COR-L47 (cell line): ENCODE measurements at places on chromosomes 2 and 18.

- no peak for DNase-seq
These were observed 25.6 kb downstream of the MAP3K19 start for GRCh38 chr2:135021618-135022017.

DNA sequence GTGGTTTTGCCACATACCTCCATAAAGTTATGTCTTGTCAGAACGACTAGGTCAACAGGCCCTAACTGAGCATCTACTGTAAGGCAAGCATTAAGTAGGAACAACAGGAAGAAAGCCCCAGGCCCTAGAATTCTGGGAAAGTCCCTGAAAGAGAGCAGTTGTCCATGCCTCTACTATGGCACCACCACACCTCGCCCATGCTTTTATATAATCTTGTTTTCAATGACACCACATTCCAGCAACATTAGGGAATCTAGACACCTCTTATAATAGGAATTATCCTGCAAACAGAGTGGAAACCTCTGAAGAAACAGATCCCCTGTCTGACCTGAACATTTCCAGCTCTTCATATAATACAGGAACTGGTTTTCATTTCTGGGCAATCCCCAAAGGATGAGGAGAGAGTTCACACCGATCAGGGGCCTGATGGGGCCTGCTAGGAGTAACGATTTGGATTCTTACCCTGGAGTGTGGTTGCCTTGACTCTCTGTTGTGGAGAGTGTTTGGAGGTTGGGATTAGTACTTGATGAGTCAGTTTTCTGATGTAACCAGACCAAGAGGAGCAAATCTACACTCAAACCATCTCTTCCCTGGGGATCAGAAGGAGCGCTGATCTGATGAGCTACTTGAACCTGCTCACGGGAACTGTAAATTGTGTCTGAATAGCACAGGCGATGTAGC is 31.9 kb upstream of the CEP68 start:
- no peak for DNase-seq

GRCh38 chr2:58709274-58709673 is 468.1 kb upstream of the FANCL start:
- DNase-seq, result no peak

DNA sequence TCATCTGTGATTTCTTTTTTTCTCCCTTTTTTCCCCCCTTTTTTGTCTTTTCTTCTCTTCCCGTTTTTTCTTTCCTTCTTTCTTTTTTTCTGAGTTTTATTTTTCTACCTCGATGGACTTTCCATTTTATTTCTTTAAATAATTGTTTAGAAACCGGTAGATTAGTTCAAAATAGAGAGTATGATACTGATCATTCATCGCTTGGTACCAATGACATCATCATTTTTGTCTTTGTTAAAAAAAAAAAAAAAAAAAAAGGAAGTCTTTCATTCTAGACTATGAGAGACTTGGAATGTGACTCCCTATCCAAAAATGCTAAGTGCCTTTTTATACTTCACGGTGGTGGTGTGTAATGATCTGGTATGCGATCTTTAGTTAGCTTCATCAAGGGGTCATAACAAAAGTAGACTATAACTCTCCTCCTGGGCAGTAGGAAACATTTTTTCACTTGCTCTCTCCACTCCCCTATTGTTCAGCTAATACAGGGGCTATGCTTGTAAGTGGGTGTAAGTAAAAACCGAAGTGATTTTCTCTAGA is 1517.5 kb upstream of the ZEB2 start:
- no peak for DNase-seq

GRCh38 chr2:12126318-12126717 is 379.9 kb downstream of the LPIN1 start:
- DNase-seq, result no peak

- no peak for DNase-seq
These were observed 182.4 kb downstream of the CELF4 start for GRCh38 chr18:37383036-37383785.
